ENCODE measurements at places on chromosomes 12 and 14.
A peak's percentile ranks its signal among the peaks of the same experiment; 100 is the strongest.

GRCh38 chr14:79352076-79352630 lies 859.2 kb downstream of the DIO2 start:
- DNase-seq = no peak

DNA sequence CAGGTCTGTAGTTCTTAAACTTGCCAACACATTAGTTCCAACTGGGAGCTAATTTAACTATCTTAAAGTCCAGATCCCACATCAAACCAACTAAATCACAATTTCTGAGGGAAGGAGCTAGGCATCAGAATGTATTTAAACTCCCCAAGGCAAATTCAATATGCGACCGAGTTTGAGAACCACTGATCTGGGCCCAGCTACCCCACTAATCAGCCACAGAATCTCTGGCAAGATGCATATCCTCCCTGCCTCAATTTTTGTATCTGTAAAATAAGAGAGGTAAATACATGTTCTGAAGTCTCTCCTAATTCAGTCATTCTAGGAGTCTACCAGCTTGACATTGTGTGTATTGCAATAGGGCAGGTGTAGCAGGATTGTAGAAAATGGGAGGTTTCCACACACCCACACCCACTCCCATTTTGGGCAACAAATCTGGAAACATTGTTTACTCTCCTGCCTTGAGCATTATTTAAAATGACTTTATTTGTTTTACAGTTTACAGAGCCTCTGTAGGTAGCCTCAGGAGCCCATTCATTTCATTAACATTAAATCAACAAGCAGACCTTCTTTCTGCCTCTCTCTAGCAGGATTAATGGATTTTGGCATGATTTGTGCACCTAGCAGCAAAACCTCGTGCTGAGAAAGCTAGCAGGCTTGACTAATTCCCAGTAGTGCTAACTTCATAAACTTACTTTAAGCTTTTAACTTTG lies 15.6 kb downstream of the LGR5 start:
- no peak for DNase-seq

GRCh38 chr14:96827290-96827689 lies 30.1 kb downstream of the VRK1 start:
- DNase-seq = no peak

DNA sequence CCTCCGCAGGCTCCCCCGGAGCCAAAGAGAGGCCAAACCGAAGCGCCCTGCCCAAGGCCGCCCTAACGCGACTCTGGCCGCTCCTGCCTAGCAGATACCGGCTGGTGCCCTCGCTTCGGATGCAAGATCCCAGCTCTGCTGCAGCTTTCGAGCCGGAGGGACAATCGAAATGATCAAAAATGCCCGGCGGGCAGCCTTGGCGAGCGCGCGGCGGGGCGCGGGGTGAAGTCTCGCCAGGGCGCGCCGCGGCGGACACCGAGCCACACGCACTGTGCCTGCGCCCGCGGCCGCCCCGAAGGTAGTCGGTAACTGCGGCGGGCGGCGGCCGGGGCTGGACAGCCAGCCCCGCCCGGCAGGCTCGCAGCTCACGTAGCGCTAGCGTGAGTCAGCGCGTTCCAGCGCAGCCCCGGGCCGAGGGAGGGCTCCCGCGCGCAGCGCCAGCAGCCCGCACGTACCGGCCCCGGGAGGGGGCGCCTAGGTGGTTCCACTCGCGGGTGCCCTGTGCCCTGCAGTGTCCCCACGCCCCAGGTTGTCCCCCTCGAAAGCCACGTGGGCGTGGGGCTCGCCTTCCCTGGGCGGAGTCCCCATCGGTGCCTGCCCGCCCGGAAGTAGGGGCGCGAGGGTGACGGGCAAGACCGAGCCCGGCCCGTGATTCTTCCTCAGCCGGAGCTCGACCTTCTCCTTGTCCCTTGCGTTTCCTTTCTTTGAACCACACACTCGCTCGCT lies 109.2 kb upstream of the EGLN3 start:
- DNase-seq = peak; percentile 76

GRCh38 chr12:52631676-52632459 lies 13.5 kb upstream of the KRT73 start:
- DNase-seq = no peak

- DNase-seq = no peak
Measured at GRCh38 chr14:92532490-92533163, 19.0 kb downstream of the RIN3 start.

GRCh38 chr14:33902363-33902762 lies 48.5 kb downstream of the EGLN3 start:
- no peak for DNase-seq

DNA sequence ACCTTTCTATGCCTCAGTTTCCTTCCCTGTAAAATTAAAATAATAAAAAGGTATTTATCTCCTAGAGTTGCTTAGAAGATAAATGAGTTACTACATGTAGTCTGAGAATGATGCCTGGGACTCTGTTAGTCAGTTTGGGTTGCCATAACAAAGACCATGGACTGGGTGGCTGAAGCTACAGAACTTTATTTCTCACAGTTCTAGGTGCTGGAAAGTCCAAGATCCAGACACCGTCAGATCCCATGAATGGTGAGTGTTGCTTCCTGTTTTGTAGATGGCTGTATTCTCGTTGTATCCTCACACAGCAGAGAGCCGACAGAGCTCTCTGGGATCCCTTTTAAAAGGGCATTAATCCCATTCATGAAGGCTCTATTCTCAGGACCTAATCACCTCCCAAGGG lies 64.0 kb upstream of the LTA4H start:
- DNase-seq = no peak
